ENCODE measurements at places on chromosomes 2 and 18. TPM values are rescaled to one million over a fixed set of nuclear protein-coding genes. Genes with fewer than 3 reads are reported as not detected.

TMEM178A gene
- total RNA-seq = 0.40 TPM

TEX44 gene
- total RNA-seq = not detected

ASPRV1 gene
- total RNA-seq = 0.16 TPM

TXNDC2 gene
- total RNA-seq = not detected

RAB31 gene
- total RNA-seq = 50.0 TPM

DNA sequence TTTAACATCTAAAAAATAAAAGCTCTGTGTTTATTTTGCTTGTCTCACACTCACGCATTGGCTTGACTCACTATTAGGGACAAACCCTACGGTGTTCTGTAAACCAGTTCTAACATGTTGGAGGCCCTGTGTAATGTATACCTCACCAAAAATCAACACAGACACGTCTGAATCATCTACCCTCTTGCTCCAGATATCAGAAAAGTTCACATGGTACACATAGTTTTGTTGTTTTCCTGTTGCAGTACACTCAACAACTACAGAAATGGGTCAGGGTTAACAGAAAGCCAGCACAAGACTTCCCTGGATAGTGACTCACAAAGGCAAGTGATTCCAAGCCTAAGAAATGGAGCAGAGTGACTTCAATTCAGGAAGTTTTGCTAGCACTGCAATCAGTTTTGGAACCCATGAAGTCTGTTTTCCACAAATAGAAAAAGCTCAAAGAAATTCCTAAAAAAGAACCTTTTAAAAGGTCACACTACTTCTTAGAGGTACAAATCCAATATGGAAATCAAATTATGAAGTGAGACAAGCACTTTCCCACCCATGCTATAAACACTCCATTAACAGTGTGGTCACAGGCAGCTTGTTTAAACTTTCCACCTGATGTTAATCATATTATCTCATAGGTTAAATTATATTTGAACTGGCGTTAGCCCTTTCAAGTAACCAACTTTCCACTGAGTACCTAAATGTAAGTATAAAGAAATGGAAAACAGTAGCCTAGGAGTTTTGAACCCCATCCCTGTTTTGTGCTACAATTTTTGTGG, 87.4 kb downstream of the GAREM1 start:
- peak; percentile 99 for ATAC-seq

- ATAC-seq = no peak
Observed at GRCh38 chr2:170505631-170506275, 209.4 kb upstream of the SP5 start.

DNA sequence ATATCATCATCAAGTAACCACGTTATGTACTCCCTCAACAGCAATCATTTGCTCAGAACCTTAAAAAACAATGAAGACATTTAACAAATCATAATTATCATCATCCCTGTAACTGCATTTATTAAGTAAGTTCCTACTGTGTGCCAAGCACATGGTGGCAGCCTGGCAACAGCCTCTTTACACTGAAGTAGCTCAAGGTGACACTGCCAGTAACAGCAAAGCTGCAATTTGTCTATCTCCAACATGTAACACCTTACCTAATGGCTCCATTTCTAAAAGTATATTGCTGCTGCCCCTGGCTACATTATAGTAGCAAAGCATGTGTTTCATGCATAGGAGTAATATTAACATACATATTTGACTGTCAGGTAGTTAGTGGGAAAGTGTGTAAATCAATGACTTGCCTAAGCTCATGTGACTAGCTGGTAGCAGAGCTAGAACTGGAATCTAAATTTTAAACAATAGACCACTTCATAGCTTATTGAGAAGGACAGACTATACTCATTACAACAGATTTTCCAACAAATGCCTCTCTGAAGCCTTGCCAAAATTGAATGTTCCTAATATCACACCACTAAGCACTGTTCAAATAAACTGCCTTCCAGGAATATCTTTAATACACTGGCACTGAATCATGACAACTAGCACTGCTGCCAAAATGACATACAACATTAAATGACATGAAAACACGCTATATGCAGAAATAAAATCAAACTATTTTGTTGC, 86.7 kb downstream of the L3MBTL4 start:
- peak; percentile 39 for ATAC-seq

DNA sequence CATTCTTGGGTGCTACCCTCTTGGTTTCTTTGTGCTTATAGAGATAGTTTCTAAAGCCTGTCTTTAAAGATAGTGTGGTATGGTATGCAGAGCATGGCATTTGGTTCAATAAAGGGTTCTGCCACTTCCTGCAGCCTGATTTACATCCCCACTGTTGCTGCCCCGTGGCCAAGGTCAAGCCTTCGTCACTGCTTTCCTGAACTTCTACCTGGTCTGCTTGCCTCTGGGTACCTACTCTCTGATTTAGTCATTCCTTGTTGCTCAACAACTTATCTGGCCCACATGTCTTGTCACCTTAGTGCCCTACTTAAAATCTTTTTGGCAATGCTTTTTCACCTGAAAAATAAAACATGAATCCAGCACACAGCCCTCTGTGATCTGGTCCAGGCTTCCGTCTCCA, 352.9 kb downstream of the LPIN1 start:
- no peak for ATAC-seq

DNA sequence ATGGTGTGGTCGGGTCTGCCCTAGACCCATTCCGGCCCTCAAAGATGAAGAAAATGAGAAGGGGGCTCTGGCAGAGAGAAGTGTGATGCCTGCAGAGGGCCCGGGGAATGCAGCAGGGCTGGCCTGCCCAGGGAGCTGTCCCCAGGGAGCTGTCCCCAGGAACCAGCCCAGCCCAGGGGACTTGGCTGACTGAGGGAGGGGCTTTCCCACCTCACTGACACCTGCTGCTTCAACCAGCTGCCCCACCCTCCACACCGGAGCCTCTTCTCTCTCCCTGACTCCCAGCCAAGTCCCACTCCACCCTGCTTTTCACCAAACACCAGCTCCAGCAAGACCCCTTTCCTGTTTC, 111.2 kb downstream of the STPG4 start:
- ATAC-seq = peak; percentile 17

DNA sequence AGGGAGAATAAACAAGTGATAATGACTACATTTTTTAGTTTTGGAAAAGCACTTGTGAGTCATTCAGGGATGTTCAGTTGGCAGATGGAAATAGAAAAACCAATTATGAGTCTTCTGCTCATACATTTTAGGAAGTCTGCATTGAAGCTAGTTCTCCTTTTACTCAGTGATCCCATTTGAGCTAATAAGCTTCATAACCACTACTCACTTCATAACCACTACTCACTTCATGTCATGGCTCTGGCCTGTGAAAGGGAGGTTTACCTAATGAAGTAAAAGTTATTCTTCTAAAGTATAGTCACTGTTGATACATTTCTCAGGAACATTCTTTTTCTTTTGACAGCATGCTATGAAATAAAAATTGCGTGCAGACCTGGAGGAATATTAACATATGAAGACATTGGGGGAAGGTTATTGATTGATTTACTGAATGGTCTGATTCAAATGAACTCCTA, 948.7 kb downstream of the TSN start:
- ATAC-seq = no peak

- peak; percentile 58 for ATAC-seq
Observed at GRCh38 chr2:39234754-39235153, 9.0 kb downstream of the CDKL4 start.

GRCh38 chr18:42914476-42914875, 201.0 kb downstream of the RIT2 start:
- no peak for ATAC-seq

- no peak for ATAC-seq
Observed at GRCh38 chr18:72063001-72063400, 481.1 kb downstream of the CBLN2 start.

DNA sequence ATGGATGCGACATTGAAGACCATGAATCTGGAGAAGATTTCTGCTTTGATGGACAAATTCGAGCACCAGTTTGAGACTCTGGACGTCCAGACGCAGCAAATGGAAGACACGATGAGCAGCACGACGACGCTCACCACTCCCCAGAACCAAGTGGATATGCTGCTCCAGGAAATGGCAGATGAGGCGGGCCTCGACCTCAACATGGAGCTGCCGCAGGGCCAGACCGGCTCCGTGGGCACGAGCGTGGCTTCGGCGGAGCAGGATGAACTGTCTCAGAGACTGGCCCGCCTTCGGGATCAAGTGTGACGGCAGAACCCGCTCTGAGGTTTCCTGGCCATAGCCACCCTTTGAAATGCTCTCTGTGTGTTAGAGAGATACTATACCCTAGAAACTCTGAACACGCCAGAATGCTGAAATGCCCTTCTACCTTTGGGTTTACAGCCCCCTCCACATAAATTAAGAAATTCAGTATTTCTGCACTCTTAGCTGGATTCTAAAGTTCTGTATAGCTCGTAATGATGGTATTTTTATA, 659 bp downstream of the CHMP1B start:
- ATAC-seq = peak; percentile 71

GRCh38 chr18:54323970-54324369, 33.7 kb downstream of the STARD6 start:
- no peak for ATAC-seq

DNA sequence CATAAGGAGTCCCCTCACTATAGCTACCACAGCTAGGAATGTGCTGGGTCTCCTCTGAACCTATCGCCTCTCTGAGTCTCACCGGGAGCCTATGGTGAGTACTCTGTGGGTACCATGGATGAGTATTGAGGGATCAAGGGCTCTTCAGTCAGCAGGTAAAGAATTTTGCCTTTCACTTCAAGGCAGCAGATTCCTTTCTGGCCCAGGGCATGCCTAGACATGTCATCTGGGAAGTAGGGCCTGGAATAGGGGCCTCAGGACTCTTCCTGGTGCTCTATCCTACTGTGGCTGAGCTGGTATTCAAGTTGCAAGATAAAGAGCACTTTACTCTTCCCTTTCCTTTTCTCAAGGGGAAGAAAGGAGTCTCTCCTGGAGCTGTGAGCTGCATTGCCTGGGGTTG, 85.6 kb upstream of the LHCGR start:
- no peak for ATAC-seq

DNA sequence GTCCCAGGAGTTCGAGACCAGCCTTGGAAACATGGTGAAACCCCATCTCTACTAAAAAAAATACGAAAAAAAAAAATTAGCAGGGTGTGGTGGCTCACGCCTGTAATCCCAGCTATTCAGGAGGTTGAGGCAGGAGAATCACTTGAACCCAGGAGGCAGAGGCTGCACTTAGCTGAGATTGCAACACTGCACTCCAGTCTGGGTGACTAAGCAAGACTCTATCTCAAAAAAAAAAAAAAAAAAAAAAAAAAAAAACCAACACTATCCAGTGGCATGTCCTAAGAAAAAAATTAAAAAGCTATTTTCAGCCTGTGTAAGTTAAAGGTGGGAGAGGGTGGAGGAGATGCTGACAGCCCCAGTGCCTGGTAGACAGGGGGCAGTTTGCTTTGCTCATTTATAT, 32.2 kb upstream of the REL start:
- peak; percentile 10 for ATAC-seq

DNA sequence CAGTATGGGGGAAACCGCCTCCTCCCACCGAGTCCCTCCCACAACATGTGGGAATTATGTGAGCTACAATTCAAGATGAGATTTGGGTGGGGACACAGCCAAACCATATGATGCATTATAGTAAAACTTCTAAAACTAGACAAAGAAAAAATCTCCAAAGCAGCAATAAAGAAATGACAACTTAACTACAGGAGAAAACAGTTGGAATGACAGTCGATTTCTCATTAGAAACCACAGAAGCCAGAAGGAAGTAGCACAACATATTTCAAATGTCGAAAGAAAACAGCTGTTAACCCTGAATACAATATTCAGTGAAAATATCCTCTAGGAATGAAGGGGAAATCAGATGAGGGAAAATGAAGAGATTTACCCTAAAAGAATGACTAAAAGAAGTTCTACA, 53.5 kb upstream of the TCF4 start:
- ATAC-seq = no peak

- ATAC-seq = no peak
Observed at GRCh38 chr2:140679752-140680151, 1451.1 kb downstream of the LRP1B start.

DNA sequence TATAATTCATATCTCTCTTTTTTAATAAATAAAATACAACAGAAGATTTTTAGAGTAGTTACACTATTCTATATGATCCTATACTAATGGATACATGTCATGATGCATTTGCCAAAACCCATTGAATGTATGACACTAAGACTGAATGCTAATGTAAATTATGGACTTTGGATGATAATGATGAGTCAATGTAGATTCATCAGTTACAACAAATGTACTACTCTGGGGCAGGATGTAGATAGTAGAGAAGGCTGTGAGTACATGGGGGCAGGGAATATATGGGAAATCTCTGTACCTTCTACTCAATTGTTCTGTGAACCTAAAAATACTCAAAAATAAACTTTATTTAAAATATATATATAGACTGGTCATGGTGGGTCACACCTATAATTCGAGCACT, 45.6 kb upstream of the NEDD4L start:
- no peak for ATAC-seq

- ATAC-seq = no peak
Observed at GRCh38 chr18:51169731-51170130, 27.8 kb downstream of the MEX3C start.

GRCh38 chr18:37457753-37458152, 107.8 kb downstream of the CELF4 start:
- ATAC-seq = no peak
